ENCODE measurements at places on chromosomes 16 and 17. TPM values are rescaled to one million over a fixed set of nuclear protein-coding genes. Genes with fewer than 3 reads are reported as not detected.

DNA sequence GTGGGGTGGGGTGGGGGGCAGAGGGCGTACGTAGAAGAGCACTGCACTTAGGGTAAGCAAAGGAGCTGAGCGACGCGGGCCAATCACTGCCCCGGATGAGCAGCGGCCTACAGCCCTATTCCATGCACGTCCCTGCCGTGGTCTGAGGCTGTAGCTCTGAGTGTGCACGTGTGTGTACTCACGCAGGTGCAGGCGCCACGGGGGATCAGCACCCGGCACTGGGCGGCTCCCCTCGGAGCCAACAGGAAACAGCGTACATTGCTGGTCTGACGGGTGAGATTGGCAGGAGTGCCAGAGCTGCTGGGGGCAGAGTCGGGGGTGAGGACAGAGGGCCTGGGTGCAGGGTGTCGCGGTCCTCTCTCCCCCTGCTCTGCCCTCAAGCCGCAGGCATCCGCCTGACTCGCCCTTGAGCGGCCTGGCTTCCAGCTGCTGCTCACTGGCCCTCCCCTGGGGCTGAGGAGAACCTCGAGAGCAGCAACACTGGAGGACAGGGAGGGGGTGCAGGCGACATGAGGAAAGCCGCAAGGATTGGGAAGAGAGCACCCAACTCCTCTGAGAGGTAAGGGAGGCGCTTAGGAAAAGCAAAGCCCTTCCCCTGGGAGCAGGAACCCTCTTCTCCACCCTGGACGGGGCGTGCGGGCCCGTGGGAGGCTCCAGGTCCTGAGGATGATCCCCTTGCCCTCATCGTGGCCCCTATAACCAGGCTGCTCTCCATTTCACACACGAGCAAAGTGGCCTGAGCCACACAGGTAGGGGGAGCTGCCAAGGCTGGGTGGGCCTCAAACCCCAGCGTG, 57.8 kb downstream of the ENGASE start:
- H3K27ac ChIP-seq: no peak overlapping the region
- DNase-seq: no peak
- no peaks in the 10 kb centered on the region for H3K27me3 ChIP-seq
- no peaks in the 10 kb centered on the region for H3K4me1 ChIP-seq
- H3K36me3 ChIP-seq: no peaks in the 10 kb centered on the region
- no peak overlapping the region for H3K4me3 ChIP-seq

- no peak overlapping the region for H3K4me3 ChIP-seq
- H3K4me1 ChIP-seq: peaks cover 48% of the 10 kb centered on the region
- peaks cover 41% of the 10 kb centered on the region for H3K36me3 ChIP-seq
- peak overlapping the region; percentile 77 for H3K27ac ChIP-seq
- no peak for DNase-seq
- no peaks in the 10 kb centered on the region for H3K27me3 ChIP-seq
Observed at GRCh38 chr16:58046054-58046881, 20.7 kb downstream of the MMP15 start.

- no peak overlapping the region for H3K27ac ChIP-seq
- no peaks in the 10 kb centered on the region for H3K27me3 ChIP-seq
- DNase-seq: no peak
- no peaks in the 10 kb centered on the region for H3K4me1 ChIP-seq
- peaks cover 12% of the 10 kb centered on the region for H3K36me3 ChIP-seq
Observed at GRCh38 chr16:68357923-68358322, 47.1 kb downstream of the PRMT7 start.

GRCh38 chr16:75319513-75320411, 68.3 kb upstream of the BCAR1 start:
- no peaks in the 10 kb centered on the region for H3K27me3 ChIP-seq
- H3K36me3 ChIP-seq: no peaks in the 10 kb centered on the region
- H3K4me1 ChIP-seq: no peaks in the 10 kb centered on the region

DNA sequence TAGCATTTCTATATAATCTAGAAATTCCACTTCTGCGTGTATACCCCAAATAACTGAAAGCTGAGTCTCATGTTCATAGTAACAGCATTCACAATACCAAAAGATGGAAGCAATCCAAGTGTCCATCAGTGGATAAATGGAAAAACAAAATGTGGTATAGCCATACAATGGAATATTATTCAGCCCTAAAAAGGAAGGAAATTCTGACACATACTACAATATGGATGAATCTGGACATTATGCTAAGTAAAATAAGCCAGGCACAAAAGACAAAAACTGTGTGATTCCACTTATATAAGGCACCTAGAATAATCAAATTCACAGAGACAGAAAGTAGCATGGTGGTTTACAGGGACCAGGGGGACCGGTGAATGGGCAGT, 20.4 kb downstream of the HOXB1 start:
- no peak for DNase-seq
- H3K4me1 ChIP-seq: no peaks in the 10 kb centered on the region
- peaks cover 41% of the 10 kb centered on the region for H3K27me3 ChIP-seq
- no peaks in the 10 kb centered on the region for H3K36me3 ChIP-seq

DNA sequence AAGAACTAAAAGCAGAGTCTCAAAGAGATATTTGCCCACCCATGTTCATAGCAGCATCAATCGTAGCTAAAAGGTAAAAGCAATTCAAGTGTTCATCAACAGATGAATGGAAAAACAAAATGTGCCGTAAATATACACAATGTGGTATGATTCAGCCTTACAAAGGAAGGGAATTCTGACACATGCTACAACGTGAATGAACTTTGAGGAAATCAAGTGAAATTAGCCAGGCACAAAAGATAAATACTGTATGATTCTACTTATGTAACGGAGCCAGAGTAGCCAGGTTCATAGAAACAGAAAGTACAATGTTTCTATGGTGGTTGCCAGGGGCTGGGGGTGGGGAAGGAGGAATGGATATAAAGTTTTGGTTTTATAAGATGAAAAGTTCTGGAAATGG, 57.8 kb upstream of the IL34 start:
- DNase-seq: no peak
- no peak overlapping the region for H3K4me3 ChIP-seq
- no peaks in the 10 kb centered on the region for H3K27me3 ChIP-seq
- no peaks in the 10 kb centered on the region for H3K36me3 ChIP-seq

- no peak for DNase-seq
- peak overlapping the region; percentile 80 for H3K27ac ChIP-seq
- peaks cover 6% of the 10 kb centered on the region for H3K4me1 ChIP-seq
Observed at GRCh38 chr17:8137645-8138373, 13.9 kb upstream of the HES7 start.

- peaks cover 31% of the 10 kb centered on the region for H3K36me3 ChIP-seq
- no peak overlapping the region for H3K4me3 ChIP-seq
- H3K27ac ChIP-seq: peak overlapping the region; percentile 17
- DNase-seq: no peak
- peaks cover 7% of the 10 kb centered on the region for H3K4me1 ChIP-seq
Observed at GRCh38 chr16:3971261-3971660, 90.7 kb upstream of the CREBBP start.

- DNase-seq: no peak
- no peaks in the 10 kb centered on the region for H3K36me3 ChIP-seq
- H3K4me1 ChIP-seq: no peaks in the 10 kb centered on the region
- H3K27me3 ChIP-seq: no peaks in the 10 kb centered on the region
- no peak overlapping the region for H3K27ac ChIP-seq
- no peak overlapping the region for H3K4me3 ChIP-seq
Observed at GRCh38 chr16:80883159-80883642, 78.8 kb upstream of the CDYL2 start.

GRCh38 chr16:53087101-53087500, 32.3 kb downstream of the CHD9 start:
- H3K36me3 ChIP-seq: no peaks in the 10 kb centered on the region
- H3K27ac ChIP-seq: peak overlapping the region; percentile 64
- peaks cover 18% of the 10 kb centered on the region for H3K4me1 ChIP-seq
- H3K27me3 ChIP-seq: no peaks in the 10 kb centered on the region
- no peak overlapping the region for H3K4me3 ChIP-seq

- no peak overlapping the region for H3K27ac ChIP-seq
- no peaks in the 10 kb centered on the region for H3K36me3 ChIP-seq
- no peaks in the 10 kb centered on the region for H3K4me1 ChIP-seq
- H3K4me3 ChIP-seq: no peak overlapping the region
- no peak for DNase-seq
- no peaks in the 10 kb centered on the region for H3K27me3 ChIP-seq
Observed at GRCh38 chr16:21206550-21206949, 4.8 kb downstream of the ZP2 start.

GRCh38 chr16:24357511-24357910, 101.4 kb downstream of the CACNG3 start:
- DNase-seq: no peak
- no peak overlapping the region for H3K27ac ChIP-seq
- no peaks in the 10 kb centered on the region for H3K4me1 ChIP-seq
- no peaks in the 10 kb centered on the region for H3K27me3 ChIP-seq
- no peaks in the 10 kb centered on the region for H3K36me3 ChIP-seq

DNA sequence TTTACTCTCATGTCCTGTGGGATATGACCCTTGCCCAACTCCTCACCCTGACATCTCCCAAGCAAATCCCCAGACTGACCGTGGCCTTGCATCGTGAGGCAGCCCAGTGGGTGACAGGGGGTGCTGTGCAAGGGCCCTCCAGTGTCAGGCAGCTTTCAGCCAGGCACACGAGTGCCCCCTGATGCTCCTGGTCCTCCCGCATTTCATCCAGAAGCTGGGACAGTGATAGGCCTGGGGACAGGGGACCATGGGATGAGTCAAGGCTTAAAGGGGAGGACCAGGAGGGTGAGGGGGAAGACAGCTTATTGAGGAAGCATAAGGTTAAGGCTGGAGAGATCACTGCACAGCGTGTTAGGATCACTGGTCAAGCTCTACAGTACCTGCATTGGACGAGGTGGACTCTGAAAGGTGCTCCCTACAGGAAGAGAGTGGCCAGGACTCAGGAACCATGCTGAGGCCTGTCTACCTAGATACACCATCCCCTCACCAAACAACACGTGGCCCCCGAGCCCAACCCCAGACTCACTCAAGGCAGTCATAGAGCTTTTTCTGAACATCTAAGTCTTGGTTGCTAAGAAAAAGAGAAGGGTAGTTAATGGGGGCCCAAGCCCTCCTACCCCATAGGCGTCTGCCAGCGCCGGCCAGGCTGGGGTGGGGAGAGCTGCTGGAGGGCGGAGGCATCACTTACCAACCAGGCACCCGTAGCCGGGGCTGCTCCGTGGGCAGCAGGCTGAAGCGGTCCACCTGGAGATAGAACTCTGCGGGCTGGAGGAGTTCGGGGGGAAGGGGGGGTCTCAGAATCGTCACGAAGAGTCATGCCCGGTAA, 998 bp downstream of the ACD start:
- H3K4me3 ChIP-seq: peak overlapping the region; percentile 93
- peaks cover 21% of the 10 kb centered on the region for H3K36me3 ChIP-seq
- H3K27ac ChIP-seq: no peak overlapping the region
- H3K27me3 ChIP-seq: peaks cover 8% of the 10 kb centered on the region
- H3K4me1 ChIP-seq: peaks cover 18% of the 10 kb centered on the region

DNA sequence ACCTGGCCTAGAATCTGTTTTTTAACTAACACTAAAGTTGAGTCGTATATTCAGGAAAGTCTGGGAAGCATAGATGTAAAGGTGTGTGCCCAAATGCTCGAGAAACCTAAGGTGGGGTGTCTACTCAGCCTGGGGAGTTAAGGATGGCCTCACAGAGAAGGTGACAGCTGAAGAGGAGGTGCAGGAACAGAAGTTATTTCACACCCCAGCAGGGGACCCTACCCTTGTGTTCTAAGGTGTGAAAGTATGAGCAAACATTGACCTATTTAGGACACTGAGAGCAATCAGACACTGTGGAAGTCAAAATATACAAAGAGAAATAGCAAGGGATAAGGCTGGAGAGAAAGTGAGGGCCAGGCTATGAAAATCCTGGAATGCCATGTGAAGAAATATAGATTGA, 49.0 kb upstream of the DHX40 start:
- no peaks in the 10 kb centered on the region for H3K27me3 ChIP-seq
- H3K4me3 ChIP-seq: no peak overlapping the region
- DNase-seq: no peak
- peaks cover 4% of the 10 kb centered on the region for H3K4me1 ChIP-seq

GRCh38 chr17:64442541-64442971, 6.4 kb upstream of the MILR1 start:
- H3K36me3 ChIP-seq: no peaks in the 10 kb centered on the region
- no peaks in the 10 kb centered on the region for H3K4me1 ChIP-seq

- H3K27me3 ChIP-seq: no peaks in the 10 kb centered on the region
- H3K4me3 ChIP-seq: no peak overlapping the region
- DNase-seq: no peak
- no peaks in the 10 kb centered on the region for H3K36me3 ChIP-seq
Observed at GRCh38 chr16:82735673-82736091, 108.9 kb downstream of the CDH13 start.

- H3K27ac ChIP-seq: no peak overlapping the region
- no peak overlapping the region for H3K4me3 ChIP-seq
- H3K27me3 ChIP-seq: peaks cover 37% of the 10 kb centered on the region
- H3K36me3 ChIP-seq: no peaks in the 10 kb centered on the region
- DNase-seq: no peak
Observed at GRCh38 chr17:28226563-28227315, 92.3 kb upstream of the TMEM97 start.

DNA sequence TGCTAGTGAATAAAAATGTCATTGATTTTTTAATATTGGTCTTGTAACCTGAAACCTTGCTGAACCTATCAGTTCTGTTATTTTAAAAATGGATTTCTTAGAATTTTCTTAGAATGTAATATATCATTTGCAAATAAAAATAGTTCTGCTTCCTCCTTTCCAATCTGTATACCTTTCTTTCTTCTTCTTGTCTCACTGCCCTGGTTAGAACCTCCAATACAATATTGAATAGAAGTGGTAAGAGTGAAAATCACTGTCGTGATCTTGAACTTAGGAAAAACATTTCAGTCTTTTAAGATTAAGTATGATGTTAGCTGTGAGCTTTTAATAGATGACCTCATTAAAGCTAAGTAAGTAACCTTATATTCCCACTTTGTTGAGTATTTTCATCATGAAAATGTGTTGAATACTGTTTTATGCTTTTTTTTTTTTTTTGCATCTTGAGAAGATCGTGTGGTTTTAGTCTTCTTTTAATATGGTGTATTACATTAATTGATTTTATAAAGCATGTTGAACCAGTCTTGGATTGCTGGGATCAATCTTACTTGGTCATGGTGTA, 104.8 kb upstream of the NACA2 start:
- no peaks in the 10 kb centered on the region for H3K36me3 ChIP-seq
- DNase-seq: no peak
- H3K4me3 ChIP-seq: no peak overlapping the region
- H3K27ac ChIP-seq: no peak overlapping the region

The AARSD1 gene
- 19.5 TPM for total RNA-seq

The NUP93 gene
- 49.0 TPM for total RNA-seq

The LLGL2 gene
- total RNA-seq: 2.9 TPM

The PHOSPHO1 gene
- total RNA-seq: 0.66 TPM

The TMEM235 gene
- total RNA-seq: not detected

The CCL22 gene
- total RNA-seq: 0.13 TPM

The LCMT1 gene
- 35.7 TPM for total RNA-seq

The RAB37 gene
- 1.8 TPM for total RNA-seq

The UTS2R gene
- total RNA-seq: 4.6 TPM

The LGALS9 gene
- 17.9 TPM for total RNA-seq

The REXO5 gene
- total RNA-seq: 3.4 TPM

The ALOX12 gene
- not detected for total RNA-seq

The SCNN1B gene
- not detected for total RNA-seq

The RPH3AL gene
- total RNA-seq: 7.5 TPM

The FLII gene
- total RNA-seq: 218 TPM

The NRN1L gene
- total RNA-seq: 2.9 TPM

The DHX38 gene
- total RNA-seq: 66.5 TPM

The TIMM22 gene
- 20.4 TPM for total RNA-seq

The RND2 gene
- total RNA-seq: 0.94 TPM

The AOC3 gene
- 9.2 TPM for total RNA-seq

The MYO15B gene
- 21.5 TPM for total RNA-seq

The GUCY2D gene
- not detected for total RNA-seq
